ENCODE measurements at places on chromosomes 13 and 19.

DNA sequence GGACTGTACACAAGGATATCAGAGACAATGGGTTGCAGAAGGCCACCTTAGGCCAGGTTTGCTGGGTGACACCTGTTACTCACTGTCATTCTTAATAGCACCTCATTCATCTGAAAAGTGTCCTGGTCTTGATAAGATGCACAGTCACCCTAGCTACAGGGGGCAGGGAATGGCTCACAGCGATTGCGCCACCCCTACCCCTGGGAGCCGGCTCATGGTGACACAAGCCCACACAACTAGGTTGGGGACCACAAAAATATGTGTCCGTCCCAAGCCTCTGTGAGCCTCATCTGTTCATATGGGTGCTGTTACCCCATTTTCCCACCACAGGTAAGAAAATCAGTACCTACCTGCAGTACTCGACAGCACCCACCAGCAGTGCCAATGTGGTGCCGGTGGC lies 23.4 kb downstream of the MED26 start:
- DNase-seq, result no peak

- DNase-seq, result no peak
These were observed 1709.2 kb upstream of the PCDH20 start for GRCh38 chr13:63124863-63125262.

- DNase-seq, result no peak
These were observed 694 bp downstream of the CLN5 start for GRCh38 chr13:76992548-76993001.

DNA sequence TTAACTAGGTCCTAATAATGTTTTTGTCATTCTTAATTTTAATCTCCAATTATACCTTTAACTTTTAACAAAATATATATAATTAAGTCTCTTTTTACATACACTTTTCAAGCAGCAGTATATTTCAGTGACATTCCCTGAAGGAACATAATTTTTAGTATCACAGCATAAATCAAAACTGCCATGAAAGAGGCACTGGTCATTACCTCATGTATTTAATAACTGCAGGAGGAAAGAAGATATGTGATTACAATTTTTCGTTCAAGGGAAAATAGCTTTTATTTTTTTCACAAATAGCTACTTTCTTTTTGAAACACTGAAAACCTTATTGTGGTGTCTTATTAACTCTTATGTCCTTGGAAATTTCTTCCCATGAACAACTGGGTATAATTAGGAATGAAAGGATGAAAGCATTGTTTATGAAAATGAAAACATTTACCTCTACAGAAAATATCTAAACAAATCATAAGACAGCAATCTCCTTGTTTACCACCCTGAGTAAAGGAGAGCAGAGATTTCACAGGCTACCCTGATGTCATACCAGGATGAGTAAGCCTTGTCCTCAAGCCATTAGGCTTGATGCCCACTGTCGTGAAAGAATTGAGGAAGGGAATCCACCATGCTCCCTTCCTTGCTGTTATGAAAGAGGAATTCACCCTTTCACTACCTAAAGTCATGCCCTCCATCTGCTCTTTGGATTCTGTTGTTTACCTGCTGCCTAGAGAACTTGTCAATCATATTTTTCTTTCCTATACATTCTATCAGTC lies 877.2 kb upstream of the PCDH20 start:
- no peak for DNase-seq

GRCh38 chr13:22173610-22174009 lies 502.7 kb downstream of the FGF9 start:
- DNase-seq, result no peak

- DNase-seq, result no peak
These were observed 51.4 kb downstream of the EFNB2 start for GRCh38 chr13:106484084-106484483.

DNA sequence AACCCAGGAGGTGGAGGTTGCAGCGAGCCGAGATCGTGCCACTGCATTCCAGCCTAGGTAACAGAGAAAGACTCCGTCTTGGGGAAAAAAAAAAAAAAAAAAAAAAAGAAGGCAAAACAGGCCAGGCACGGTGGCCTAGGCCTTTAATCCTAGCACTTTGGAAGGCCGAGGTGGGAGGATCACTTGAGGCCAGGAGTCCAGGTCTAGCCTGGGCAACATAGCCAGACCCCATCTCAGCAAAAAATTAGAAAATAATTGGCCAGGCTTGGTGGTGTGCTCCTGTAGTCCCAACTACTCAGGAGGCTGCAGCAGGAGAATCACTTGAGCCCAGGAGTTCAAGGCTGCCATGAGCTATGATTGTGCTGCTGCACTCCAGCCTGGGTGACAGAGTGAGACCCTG lies 43.4 kb downstream of the CRTC1 start:
- DNase-seq, result no peak

DNA sequence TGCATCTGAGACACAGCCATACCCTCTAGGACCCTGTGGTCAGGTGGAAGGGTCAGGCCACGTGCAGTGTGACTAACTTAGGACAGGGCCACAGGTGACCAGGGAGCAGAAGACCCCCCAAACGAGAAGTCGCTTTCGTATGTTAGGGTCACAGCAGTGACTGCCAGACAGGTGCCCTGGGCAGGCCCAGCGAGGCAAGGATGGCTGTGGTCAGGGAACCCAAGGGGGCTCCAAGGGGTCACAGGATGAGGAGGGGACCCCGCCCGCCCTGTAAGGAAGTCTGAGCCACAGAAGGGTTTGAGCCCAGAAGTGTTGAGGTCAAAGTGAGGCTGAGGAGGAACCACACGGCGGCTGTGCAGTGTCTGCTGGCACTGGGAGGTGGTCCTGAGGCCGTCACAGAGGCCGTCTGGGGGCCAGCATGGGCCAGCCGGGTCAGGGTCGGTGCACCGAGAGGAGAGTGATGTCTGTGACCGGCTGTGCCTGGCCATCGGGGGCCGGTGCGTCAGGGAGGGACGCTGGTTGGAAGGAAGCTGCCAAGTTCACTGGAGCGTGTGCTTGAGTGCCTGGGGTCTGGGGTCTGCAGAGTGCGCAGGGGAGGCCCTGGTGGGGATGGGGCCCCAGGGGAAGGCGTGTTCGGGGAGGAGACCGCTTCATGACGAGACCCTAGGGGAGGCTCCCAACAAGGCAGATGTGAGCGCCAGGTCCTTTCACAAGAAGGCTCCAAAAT lies 24.8 kb upstream of the TMEM255B start:
- DNase-seq, result no peak

- DNase-seq, result peak; percentile 68
These were observed 53.5 kb upstream of the ALOX5AP start for GRCh38 chr13:30681843-30682242.

- DNase-seq, result peak; percentile 7
These were observed 26.5 kb upstream of the LSM14A start for GRCh38 chr19:34145741-34146202.

- no peak for DNase-seq
These were observed 35.5 kb downstream of the ACTN4 start for GRCh38 chr19:38682872-38683392.

DNA sequence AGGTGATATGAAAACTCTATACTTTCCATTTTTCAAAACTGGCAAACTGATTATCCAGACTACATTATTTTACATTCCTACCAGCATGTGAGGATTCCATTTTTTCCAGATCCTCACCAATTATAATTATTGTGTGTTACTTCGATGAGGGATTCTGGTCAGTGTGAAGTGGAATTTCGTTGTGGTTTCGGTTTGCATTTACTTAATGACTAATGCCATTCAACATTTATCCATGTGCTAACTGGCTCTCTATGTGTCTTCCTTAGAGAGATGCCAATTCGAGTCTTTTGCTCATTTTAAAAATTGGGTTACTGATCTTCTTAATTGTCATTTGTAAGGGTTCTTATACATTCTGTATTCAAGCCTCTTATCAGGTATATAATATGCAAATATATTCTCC lies 1551.3 kb upstream of the MIR17HG start:
- DNase-seq, result no peak

DNA sequence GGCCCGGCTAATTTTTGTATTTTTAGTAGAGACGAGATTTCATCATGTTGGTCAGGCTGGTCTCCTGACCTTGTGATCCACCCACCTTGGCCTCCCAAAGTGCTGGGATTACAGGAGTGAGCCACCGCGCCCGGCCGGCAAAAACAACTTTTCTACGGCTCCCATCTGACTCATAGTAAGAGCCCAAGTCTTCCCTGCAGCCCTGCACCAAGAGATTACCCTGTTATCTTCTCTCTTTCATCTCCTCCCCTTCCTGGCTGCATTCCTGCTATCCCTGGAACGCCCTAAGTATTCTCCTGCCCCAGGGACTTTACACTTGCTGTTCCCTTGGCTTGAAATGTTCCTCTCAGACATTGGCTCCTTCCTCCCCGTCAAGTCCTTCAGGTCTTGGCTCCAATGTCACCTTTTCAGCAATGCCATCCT lies 6.6 kb downstream of the AP2S1 start:
- DNase-seq, result no peak

GRCh38 chr13:109779074-109779473 lies 7.3 kb downstream of the IRS2 start:
- no peak for DNase-seq

DNA sequence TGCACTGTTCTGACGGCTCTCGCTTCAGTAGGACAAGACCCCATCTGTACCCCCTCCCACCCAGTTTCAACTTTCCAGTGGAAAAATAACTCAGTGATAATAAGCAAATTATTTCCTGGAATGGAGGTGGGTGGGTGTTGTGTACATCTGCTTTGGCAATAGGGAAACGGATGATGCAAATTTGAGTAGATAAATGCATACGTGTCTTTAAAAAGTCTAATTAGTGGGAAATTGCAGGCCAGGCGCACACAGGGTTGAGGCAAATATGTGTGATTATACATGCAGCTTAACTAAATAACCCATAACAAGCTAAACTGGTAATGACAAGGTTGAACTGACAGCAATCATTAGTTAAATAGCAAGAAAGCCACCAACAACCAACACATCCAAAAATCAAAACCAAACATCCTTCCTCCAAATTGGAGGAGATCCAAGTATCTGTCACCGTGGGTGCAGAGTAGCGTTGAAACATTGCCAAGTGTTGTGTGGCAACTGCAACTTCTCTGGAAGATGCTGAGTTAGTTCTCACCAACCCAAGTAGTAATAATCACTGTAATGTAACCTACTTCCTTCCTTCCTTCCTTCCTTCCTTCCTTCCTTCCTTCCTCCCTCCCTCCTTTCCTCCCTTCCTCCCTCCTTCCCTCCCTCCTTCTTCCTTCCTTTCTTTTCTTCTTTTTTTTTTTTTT lies 54.6 kb downstream of the TRPM4 start:
- no peak for DNase-seq

GRCh38 chr19:2998642-2999041 lies 21.3 kb downstream of the TLE6 start:
- no peak for DNase-seq

DNA sequence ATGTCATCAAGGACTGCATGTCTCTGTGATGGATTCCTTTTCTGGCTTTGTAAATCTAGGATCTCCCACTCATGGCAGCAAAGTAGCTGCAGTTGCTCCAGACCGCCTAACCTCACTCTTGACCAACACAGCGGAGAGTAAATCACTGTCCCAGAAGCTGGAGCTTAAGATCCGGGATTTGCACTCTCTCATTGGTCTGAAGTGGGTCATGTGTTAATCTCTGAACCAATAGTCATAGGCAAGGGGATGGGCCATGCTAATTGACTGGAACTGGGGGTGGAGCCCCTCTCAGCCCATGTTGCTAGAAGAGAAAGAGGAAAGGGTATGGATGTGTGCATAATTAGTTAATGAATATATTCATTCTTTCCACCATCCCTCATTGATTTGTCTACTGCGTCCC lies 34.0 kb downstream of the VAV1 start:
- DNase-seq, result no peak

DNA sequence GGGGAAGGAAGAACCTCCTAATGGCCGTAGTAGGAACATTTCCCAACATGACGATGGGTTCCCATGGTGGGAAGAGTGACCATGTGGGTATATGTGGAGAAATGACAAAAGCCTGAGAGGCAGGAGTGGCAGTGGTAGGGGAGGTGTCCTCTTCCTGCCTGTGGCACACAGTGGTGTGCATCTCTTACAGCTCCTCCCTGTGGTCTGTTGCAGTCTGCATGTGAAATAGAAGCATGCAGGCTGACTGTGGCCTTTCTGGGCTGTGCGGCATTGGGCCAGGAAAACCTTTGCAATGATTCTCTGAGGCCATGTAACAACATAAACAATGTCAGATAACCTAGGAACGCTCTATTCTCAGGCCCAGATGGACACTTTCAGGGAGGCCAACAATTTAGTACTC lies 84.0 kb downstream of the LACC1 start:
- DNase-seq, result no peak

DNA sequence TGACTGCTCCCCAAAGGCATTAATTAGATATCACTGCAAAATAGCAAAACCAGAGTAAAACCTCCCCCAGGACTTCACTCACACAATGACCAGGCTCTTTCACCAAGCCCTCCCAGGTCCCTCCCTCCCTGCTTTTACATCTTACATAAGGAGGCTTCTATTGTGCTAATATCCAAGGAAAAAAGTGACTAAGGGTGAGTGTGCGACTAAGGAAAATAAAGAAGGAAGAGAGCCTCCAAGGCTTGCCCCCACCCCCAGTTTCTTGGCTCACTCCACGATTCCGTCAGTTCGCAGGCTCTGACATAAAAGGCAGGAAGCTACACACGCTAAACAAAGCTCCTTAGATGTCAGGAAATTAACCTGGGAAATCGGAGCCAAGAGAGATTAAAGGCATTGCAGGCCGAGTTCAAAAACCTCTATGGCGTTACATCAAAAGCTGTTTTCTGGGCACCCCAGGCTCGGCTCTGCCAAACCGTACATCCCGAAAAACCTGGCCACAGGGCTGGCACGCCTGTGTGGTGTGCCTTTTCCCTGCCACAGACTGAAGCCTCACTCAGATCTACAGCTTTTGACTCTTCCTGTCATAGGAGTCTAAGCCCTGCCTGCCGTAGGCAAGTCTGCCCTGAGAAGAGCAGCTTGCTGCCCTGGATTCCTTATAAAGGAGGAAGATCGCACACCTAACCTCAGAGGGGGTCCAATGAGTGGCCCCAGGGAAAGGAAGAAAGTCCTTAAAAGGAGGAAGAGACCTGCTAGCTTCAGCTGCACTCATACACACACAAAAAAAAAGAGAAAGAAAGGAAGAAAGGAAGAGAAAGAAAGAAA lies 67.0 kb upstream of the SERP2 start:
- DNase-seq, result peak; percentile 93

- no peak for DNase-seq
These were observed 179.2 kb downstream of the TPTE2 start for GRCh38 chr13:19382111-19382510.

DNA sequence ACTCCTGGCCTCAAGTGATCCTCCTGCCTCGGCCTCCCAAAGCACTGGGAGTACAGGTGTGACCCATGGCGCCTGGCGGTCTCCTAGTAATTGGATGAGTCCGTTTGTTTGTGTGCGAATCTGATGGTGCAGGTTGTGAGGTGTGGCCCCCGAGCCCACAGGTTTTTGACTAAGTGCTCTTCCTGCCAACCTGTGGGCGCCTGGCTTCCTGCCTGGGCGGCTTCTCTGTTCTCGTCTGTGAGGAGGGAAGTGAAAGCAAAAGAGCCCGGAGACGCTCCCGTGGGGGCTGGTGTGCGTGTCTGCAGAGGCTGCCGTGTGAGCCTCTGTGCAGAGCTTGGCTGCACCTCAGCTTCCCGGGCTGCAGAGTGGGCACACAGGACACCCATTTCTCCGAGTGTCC lies 10.0 kb downstream of the ARHGAP45 start:
- DNase-seq, result no peak

- DNase-seq, result no peak
These were observed 1598.8 kb upstream of the MIR17HG start for GRCh38 chr13:89748716-89749115.
